ENCODE measurements at places on chromosomes 7 and 10.

DNA sequence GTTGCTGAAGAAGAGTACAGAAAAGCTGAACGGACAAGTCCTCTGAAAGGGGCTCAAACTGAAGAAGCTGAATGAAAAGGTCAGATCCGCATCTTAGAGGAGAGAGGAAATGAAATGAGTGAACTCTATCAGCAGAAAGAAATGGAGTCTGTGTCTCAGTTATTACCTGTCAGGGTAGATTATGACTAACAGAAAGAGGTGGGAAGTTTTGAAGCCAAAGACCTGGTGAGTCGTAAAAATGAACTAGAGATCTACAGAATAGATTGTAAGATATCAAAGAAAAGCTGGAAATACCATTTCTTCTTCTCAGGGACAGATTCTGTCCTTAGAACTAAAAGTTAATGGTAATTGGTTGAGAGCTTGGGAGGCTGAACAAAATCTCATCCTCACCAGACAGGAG, 11.1 kb upstream of the MBL2 start:
- DNase-seq: no peak

- DNase-seq: no peak
Measured at GRCh38 chr7:86814661-86815379, 171.1 kb downstream of the GRM3 start.

DNA sequence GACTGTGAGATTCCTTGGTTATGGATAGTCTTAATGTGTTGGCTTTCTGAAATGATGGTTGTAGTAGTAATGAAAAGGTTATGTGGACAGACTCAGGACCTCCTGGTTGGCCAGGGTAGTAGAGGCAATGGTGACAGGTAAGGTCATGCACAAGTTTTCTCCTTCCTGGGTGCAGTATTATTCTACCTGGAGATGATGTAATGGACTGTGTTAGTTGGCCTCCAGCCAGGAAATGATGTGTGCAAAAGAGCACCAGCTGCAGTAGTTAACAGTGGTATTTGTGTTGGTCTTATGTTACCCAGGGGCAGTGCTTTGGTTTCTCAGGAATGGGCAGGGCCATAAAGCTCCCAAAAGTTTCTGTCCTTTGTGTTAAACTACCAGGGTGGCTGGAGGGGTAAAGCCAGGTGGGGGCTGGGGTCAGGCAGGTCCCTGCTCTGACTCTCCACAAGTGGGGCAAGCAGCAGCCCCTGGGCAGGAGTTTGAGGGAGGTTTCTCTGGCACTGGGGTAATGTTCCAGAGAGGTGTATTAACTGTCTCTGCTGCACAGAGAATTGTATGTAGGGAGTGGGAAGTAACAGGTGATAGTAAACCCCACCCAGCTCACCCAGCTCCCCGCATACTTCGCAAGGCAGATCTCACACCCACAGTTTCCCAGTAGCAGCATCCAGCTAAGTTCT, 36.3 kb downstream of the GPR22 start:
- no peak for DNase-seq

- DNase-seq: no peak
Measured at GRCh38 chr10:114684822-114685209, 26.7 kb upstream of the ABLIM1 start.

DNA sequence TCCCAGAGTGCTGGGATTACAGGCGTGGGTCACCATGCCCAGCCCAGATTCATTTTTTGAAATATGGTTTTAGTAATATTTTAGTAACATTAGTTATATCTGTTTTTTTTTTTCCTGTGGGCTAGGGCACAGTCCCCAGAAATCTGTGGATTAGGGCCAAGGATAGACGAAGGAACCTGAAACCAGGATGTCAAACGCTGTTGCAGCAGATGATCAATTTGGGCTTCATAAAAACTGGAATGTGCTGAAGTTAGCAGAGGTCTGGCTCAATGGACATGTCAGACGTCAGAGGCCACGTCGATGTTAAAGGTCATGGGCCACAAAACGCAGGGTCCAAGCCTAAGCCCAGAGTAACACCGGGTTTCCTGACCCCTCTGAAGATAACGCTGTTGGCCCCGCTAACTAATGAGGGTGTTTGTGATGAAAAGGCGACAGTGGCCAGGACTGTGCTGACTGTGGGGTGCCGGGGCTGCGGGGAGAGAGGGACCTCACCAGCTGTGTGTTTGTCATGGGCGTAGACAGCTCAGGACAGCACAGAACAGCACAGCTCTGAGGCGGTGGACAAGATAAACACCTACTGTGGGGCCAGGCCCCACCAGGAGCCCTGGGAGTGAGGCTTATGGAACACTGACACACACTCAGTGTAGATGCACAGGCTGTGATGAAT, 23.8 kb upstream of the GTPBP4 start:
- no peak for DNase-seq

GRCh38 chr10:26220901-26221300, 4.3 kb downstream of the GAD2 start:
- DNase-seq: no peak

- no peak for DNase-seq
Measured at GRCh38 chr10:48623607-48624132, 18.8 kb upstream of the ARHGAP22 start.

DNA sequence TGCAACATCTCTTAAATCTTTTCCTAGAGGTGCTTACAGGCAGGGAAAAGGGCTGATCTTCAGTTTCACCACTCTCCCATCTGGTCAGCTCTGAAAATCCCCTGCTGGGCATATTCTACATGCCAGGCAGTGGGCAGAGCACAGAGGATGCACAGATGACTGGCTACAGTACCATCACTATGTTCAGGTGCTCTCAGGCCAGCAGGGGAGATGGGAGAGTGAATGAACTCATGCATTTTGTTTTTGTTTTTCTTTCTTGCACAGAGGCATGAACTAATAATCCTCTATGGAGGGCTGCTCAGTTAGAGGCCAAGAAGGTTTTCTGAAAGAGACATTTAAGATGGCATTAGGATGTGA, 19.3 kb downstream of the ELMO1 start:
- no peak for DNase-seq

GRCh38 chr10:109343293-109343692, 580.0 kb downstream of the XPNPEP1 start:
- DNase-seq: no peak

DNA sequence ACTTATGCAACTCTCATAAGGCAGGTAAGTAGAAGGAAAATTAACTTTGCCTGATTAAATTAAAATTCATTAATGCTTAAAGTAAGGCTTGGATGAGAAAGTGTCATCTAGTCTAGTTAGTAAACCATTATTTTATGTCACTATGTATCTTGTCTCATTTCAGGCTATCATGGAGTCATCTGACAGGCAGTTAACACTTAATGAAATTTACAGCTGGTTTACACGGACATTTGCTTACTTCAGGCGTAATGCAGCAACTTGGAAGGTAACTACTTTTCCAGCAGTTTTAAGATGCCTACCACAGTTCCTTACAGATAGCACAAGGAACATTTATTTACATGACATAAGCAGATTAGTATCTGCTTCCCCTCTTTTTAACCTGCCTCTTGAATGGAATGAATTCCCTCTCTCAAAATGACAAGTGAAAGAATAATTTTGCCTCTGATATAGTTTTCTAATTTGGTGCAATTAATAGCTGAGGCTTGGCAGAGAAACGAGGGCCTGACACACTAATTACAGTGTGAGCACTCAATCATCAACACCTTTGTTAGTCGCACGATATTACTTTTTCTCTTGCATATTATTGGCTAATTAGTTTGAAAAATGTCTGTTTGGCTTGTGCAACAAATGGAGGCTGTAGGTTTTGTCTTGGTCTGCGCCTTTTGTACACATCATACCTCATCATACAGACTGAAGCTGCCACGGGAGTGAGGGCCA, 245.0 kb downstream of the FOXP2 start:
- DNase-seq: no peak

DNA sequence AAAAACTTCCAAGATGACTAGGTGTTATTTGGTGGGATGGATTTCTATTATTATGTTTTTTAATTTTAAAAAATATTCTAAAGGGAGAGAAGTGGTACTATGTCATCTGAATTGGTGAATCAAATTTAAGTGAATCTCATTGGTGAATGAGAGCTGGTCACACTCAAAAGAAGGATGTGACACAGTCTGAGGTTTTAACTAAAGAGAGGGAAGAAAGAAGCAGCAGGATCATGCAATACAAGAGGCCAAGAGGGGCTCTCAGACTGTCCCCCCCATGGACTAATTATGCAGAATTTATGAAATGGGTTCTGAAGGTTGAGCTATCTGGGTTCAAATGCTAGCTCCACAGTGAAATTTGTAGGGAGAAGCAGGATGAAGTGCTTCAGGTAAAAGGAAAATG, 16.2 kb downstream of the MACC1 start:
- DNase-seq: no peak

DNA sequence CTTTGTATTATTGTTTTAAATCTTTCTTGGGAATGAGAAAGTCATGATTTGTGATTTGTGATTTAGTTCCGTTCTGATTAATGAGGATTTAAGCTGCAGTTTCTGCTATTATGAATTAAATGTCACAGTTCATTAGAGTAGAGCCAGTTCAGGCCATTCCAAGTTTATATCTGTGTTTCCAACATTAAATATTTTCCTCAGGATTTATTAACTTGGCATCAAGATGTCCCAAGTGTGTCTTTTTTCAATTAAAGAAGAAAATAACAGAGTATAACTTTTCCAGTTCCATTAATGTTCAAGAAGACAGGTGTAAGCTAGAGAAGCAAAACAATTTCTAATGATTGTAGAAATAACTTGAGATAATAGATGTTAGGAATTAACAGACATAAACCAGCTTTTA, 1183.2 kb upstream of the CELF2 start:
- DNase-seq: no peak

DNA sequence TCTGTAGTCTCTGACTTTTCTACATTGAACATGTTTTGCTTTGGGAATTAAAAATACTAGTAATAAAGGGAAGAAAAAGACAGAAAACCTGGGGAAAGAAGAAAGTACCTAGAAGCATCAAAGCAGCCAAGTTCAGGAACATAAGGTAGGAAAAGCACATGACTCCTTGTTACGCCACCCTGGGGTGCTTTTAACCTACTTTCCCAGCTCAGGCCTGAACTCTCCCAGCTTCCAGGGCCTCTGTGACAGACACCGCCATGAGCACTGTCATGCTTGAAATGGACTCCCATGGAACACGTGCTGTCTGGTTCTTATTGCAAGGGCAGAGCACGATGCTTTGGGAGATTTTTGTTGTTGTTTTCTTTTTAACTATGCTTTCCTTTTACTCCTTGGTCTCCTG, 11.4 kb downstream of the ACTR1A start:
- no peak for DNase-seq

GRCh38 chr10:70160798-70161197, 9.5 kb downstream of the SAR1A start:
- DNase-seq: no peak

GRCh38 chr7:121153995-121154394, 165.5 kb downstream of the CPED1 start:
- DNase-seq: no peak

DNA sequence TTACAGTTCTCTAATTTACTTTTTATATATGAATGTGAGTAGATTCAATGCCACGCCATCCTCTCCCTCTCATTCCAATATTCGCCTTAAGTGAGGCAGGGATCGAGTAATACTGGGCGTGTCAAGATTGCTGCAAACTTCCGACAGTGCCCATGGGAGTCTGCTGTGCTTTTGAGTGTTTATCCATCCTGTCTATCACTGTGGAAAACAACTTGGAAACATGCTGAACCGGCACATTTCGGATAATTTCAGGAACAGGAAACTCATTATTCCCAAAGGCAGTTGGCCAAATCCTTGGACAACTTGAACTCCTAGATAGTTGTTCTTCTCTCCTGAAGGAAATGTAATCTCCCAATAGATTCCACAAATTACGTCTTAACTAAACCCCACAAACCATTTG, 28.5 kb downstream of the PIP4K2A start:
- DNase-seq: no peak

GRCh38 chr7:36884910-36885309, 160.6 kb upstream of the AOAH start:
- DNase-seq: no peak

DNA sequence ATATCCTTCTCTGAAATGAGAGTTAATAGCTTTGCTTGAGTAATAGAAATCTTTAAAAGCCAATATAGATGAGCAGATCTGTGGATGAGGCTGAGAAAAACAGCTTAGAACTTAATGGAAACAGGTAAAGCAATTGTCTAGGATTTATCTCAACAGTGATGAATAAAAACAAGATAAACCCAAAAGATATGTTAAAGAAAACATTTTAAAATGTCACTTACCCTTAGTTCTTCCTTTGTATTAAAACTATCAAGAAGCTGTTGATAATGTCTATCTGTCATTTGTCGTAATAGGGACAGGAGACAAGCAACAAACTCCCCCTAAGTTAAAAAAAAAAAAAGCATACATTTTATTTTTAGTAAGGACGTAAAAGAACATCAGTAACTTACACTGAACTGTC, 272.1 kb upstream of the IMMP2L start:
- DNase-seq: no peak

- no peak for DNase-seq
Measured at GRCh38 chr10:114711869-114712250, 53.8 kb upstream of the ABLIM1 start.

- DNase-seq: no peak
Measured at GRCh38 chr7:116354546-116355423, 144.4 kb downstream of the TES start.

GRCh38 chr7:24346129-24346528, 62.1 kb downstream of the NPY start:
- DNase-seq: no peak

- no peak for DNase-seq
Measured at GRCh38 chr10:48507933-48508790, 96.7 kb downstream of the ARHGAP22 start.

DNA sequence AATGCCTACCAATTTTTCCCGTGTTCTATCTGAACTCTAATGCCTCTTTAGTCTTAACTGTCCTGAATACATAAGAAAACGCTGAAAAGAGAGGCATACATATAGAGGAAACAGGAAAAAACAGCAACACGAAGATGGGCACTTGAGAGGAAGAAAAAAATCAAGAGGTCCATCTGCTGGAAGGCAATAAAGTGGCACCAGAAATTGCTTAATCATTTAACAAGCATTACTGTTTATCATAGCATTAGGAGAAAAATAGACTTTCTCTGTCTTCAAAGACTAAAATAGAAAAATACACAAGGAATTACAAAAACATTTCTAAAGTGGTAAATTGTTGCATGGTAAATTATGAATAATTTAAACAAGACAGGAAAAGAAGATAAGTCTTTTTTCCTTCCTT, 35.0 kb downstream of the NSUN6 start:
- no peak for DNase-seq

Measured in effector CD4-positive, alpha-beta T cell (primary cell).